Activated naive CD4-positive, alpha-beta T cell (primary cell): ENCODE measurements at places on chromosomes 16 and 17.

DNA sequence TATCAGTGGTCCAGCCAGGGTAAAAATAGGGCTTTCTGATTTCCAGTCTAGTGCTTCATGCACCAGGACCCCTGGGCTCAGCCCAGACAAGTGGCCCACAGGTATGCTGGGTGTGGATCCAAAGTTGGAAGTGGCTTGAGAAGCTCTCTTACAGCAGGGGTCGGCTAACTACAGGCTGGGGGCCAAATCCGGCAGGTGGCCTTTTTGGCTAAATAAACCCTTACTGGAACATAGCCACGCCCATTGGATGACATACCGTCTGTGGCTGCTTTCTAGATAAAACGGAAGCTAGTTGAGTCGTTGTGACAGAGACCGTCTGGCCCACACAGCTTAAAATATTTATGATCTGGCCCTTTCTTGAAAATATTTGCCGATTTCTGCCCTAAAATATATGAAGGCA is 119.0 kb upstream of the CDC42EP4 start:
- no peak for DNase-seq

DNA sequence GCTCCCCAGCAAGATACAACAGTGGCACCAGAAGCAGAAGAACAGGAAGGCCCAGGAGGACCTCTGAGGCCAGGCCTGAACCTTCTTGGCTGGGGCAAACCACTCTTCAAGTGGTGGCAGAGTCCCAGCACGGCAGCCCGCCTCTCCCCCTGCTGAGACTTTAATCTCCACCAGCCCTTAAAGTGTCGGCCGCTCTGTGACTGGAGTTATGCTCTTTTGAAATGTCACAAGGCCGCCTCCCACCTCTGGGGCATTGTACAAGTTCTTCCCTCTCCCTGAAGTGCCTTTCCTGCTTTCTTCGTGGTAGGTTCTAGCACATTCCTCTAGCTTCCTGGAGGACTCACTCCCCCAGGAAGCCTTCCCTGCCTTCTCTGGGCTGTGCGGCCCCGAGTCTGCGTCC is 11.9 kb downstream of the CES3 start:
- DNase-seq = no peak

DNA sequence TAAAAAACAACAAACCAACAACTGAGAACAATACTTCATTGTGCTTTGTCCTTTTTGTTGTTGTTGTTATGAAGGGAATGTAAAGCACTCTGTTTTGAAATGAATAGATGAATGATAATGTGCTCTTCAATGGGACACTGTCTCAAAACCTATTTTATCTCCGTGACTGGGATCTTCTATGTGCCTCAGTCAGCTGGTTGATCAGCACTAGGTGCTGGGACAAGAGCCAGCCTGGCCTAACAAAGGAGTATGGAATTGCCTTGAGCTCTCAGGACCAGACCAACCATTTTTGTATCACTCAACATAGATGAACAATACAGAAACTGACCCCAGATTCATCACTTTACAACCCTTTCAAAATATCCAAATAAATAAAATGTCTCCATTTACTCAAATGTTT is 440.2 kb downstream of the KCNJ2 start:
- no peak for DNase-seq

DNA sequence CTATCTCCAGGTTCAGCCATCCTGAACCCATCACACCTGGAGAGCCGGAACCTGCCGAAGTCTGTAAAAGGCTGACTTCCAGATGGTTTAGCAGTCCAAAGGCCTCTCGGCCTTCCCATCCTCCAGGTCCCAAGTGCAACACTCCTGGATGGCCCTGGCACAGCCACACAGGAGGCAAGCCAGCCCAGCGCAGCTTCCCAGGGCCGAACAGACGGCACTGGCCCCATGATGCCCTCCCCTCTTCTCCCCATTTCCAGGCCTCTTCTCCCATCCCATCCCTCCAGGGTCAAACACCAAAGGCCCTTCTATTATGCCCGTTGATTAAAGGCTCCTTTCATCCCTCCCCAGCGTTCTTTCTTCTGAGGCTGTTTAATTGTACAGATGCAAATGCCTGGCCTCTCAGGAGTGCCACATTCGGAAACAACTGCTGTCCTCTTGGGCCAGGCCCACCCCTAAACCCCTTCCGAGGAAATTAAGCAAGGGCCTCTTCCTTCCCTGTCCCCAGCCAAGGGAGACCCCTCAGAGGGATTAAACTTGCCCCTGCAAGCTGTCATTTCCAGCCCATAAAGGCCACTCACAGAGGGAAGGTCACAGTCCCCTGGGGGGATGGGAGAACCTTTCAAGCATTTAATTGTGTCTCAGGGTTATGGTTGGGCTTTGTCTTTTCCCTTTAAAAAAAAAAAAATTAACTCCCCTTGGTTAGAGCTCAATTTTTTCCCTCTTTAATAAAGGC is 30.8 kb downstream of the AXIN2 start:
- no peak for DNase-seq

- DNase-seq = no peak
Observed at GRCh38 chr16:73032541-73033270, 15.2 kb downstream of the ZFHX3 start.

GRCh38 chr16:30562021-30562420 is 3.8 kb upstream of the ZNF764 start:
- no peak for DNase-seq

DNA sequence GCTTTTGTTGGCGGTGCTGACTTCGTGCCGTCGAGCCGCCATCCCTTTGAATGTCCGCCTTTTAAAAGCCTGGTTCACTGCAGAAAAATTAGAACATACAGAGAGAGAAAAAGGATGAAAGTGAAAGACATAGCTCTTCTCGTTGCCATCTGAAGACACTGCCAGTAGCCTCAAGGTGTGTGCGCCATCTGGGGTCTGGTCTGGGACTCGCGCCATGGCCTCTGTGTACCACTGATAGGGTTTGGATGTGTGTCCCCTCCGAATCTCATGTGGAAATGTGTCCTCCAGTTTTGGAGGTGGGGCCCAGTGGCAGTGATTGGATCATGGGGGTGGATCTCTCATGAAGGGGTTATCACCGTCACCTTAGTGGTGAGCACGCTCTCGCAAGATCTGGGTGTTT is 15.5 kb downstream of the GSE1 start:
- DNase-seq = no peak

DNA sequence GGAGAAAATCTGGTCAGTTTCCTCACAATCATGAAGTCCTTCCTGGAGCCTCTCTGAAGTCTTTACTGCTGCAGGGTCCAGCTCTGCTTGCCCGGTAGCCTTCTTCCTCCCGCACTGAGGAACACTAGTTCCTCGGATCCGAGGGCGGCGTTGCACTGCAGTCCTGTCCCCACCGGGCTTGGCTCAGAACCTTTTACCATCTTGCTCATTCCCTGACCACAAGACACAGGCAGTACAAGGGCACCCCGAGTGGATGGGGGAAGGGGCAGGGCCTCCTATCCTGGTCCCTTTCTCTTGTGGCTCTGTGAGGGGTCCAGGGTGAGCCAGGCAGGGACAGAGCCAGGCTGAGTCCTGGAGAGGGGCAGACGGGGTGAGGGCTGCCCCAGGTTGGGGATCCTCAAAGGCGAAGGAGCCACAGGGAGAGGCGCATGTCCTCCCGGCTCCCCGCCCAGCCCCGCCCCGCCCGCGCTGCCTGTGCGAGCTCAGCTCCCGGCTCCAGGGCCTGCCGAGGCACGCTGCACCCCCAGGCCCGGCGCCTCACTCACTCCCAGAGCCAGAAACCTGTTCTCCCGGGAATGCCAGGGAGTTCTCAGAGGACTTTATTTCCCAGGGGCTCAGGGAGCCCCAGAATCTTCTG is 1.5 kb downstream of the FOXN1 start:
- no peak for DNase-seq

GRCh38 chr17:14296166-14296910 is 4.5 kb upstream of the HS3ST3B1 start:
- no peak for DNase-seq

DNA sequence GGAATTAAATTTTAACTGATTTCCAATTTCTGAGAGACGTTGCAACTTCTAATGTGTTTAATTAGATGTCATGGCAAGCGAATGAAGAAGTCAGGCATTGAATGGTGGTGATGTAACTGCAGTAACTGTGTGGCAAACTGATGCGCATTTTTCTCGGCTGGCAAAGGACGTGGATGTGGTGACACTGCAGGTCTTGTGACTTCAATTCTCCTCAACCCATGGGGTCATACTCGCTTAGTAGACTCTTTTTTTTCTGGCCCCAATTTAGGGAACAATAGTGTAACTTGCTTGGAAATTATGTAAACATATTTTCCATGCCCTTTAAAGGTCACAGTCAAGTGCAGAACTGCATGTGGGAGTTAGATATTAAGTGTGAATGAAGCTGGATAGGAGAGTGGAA is 1.9 kb upstream of the FAM20A start:
- no peak for DNase-seq

GRCh38 chr16:50505714-50506542 is 42.3 kb upstream of the NKD1 start:
- no peak for DNase-seq

- DNase-seq = no peak
Observed at GRCh38 chr16:30585022-30585399, 486 bp downstream of the ZNF785 start.

DNA sequence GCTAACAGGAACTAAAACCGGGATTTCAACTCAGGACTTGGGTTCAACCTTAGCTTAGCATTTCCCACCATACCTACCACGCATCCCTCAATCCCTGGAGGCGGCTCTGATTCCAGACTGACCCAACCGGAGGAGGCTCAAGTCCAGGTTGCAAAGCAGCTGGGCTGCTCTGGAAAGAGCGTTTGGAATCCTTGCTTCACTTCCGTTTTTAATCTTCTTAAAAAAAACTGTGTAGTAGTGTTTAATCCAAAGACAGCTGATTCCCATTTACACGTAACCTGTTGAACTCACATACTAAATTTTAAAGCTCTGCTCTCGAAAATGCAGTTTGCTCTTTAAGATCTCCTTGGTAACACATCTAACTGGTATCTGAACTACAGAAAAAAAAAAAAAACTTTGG is 50.0 kb downstream of the NXN start:
- no peak for DNase-seq

DNA sequence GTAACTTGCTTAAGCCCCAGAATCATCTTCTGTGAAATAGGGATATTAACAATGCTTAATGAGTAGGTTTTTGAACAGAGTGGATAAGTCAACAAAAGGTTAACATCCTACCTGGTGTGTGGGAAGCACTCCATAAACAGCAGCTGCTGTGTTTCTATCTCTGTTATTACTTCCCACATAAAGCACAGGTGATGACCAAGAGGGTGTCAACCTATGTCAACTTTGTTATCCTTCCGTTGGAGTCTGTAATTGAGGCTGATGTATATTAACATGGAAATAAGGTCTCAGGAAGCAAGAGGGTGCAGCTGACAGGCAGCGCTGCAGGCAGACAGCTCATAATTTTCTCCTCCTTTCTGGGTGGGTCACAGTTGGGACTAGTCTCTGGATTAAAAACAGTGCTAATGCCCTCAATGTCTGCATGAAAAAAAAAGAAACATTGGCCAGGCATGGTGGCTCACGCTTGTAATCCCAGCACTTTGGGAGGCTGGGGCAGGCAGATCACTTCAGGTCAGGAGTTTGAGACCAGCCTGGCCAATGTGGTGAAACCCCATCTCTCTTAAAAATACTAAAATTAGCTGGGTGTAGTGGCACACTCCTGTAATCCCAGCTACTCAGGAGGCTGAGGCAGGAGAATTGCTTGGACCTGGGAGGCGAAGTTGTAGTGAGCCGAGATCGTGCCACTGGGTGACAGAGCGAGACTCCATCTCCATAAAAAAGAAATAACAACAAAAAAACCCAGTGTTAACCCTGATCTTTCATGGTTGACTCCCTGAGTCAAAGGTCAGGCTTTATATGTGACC is 269.6 kb downstream of the SNX29 start:
- no peak for DNase-seq

DNA sequence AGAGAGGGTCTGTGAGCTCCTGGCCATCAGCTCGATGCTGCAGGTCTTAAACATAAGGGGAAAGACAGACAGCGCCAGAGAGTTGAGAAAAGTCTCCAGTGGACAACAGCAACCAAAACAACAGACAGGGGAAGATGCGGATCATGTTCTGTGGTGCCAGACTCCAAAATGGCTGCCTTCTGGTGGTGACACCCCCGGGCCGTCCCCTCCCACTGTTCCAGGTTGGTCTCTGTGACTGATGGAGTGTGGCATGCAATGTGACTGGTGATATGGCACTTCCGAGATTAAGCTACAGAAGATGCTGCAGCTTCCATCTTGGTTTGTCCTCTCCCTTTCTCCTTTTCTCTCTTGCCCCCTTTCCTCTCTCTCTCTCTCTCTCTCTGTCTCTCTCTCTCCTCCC is 40.4 kb upstream of the RBFOX3 start:
- no peak for DNase-seq

GRCh38 chr17:27469256-27469655 is 13.0 kb downstream of the KSR1 start:
- no peak for DNase-seq

DNA sequence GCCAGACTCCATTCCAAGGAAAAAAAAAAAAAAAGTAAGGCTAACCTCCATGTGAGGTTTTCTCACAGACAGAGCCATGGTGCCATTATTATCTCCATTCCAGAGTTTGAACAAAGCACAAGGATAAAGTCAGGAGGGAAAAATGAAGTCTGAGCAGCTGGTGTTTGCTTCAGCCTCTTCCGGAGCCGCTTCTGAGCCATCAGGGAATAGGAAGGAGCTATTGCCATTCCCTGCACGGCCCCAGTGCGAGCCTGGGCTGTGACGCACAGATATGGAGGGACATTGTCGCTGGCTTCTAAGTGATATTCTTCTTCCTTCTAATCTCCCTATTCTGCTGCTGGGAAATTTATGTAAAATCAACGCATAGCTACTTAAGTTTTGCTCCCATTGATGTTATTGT is 69.5 kb upstream of the PIRT start:
- no peak for DNase-seq

GRCh38 chr17:78645421-78646295 is 68.5 kb upstream of the DNAH17 start:
- peak; percentile 48 for DNase-seq

DNA sequence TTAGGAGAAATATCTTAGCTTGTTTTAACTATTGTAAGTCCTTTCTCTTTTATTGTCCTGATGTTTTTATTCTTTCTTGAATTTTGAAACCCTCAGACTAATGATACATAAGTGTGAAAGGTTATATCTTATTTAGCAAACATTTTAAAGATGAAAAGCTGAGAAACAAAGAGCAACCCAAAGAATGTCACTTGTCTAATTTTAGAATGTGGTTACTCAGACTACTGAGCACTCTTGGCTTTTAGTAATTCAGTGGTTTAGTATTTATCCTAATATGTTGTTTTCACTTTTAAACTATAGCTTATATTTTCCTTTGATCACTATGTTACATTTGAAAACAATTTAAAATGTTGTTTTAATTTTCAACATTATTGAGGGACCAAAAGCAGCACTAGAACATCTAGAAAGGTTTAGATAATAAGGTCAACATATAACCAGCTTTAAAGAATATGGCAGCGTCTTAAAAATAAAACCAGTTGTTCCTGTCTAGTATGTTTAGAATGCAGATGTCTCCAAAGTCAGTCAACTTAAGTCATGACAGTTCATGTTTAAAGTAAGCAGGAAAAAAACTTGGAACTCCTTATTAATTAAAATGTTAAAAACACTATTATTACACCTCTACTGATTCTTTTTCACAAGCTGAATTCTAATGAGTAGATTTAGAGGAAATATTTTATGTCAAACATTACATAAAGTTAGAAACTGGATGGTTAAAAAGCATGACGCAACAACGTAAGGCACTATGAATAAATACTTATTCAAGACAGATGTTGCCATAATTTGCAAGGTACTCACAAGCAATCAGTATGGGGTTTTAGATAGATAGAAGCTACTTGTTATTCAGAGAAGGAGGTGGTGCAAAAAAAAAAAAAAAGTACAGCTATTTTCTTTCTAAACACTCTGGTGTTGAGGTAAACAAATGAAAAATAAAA is 2.4 kb downstream of the MBTD1 start:
- DNase-seq = no peak

- peak; percentile 27 for DNase-seq
Observed at GRCh38 chr17:42287305-42287976, 857 bp upstream of the STAT5A start.
